ENCODE measurements at places on chromosomes 3 and 15. TPM values are rescaled to one million over a fixed set of nuclear protein-coding genes. Genes with fewer than 3 reads are reported as not detected.

ACOX2 gene
- polyA plus RNA-seq, result 7.3 TPM

SPTSSB gene
- 52.5 TPM for polyA plus RNA-seq

ATP13A5 gene
- polyA plus RNA-seq, result not detected

CCDC12 gene
- polyA plus RNA-seq, result 29.5 TPM

ANKRD63 gene
- polyA plus RNA-seq, result 0.18 TPM

ALDH1L1 gene
- 1.6 TPM for polyA plus RNA-seq

SLCO2A1 gene
- polyA plus RNA-seq, result 2.3 TPM

NBEAL2 gene
- polyA plus RNA-seq, result 47.8 TPM

TMEM40 gene
- polyA plus RNA-seq, result 0.18 TPM

FBLN2 gene
- polyA plus RNA-seq, result 24.2 TPM

GRCh38 chr3:143135150-143135549, 15.6 kb downstream of the CHST2 start:
- DNase-seq, result no peak

DNA sequence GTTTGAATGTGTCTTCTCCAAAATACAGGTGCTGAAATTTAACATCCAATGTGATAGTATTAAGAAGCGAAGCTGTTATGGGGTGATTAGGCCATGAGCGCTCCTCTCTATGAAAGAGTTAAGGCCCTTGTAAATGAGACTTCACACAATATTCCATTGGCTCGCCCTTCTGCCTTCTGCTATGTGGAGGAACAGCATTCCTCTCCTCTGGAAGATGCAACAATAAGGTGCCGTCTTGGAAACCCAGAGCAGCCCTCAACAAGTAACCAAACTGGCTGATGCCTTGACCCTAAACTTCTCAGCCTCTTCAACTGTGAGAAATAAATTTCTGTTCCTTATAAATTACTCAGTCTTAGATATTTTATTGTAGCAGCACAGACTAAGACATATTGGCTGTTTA, 874.6 kb downstream of the ROBO1 start:
- no peak for DNase-seq

DNA sequence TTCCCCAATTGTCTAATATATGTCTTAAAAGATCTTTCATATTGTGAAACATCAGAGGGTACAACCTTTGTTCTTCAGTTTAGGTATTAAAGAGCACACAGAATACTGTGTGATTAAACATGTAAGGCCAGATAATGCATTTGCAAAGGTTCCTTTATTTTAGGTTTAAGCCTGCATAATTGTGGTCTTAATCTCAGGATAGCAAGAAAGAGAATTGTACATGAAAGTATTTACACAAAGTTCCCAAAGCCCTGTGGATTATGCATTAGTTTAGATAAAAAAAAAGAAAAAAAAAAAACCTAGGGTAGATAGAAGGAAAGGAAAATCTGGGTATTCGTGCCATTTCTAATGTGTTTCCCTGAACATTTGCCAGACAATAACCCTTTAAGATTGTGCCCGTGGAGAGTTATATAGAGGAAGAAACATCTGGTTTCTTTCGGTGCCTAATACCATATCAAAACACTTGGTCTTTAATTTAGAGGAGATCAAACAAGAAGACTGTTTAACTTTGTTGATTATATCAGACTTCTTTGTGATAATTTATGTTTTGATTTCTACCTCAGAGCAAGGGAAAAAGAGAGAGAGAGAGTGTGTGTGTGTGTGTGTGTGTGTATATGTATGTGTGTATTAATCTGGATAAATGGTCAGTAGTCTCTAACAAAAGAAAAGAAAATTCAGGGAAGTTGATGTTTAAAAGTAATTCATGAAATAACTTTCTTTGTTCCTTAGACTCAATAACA, 139.6 kb upstream of the CGNL1 start:
- no peak for DNase-seq

- DNase-seq, result no peak
These were observed 23.9 kb downstream of the PLA2G4D start for GRCh38 chr15:42070279-42070975.

GRCh38 chr3:16316396-16316795, 51.4 kb downstream of the OXNAD1 start:
- no peak for DNase-seq

DNA sequence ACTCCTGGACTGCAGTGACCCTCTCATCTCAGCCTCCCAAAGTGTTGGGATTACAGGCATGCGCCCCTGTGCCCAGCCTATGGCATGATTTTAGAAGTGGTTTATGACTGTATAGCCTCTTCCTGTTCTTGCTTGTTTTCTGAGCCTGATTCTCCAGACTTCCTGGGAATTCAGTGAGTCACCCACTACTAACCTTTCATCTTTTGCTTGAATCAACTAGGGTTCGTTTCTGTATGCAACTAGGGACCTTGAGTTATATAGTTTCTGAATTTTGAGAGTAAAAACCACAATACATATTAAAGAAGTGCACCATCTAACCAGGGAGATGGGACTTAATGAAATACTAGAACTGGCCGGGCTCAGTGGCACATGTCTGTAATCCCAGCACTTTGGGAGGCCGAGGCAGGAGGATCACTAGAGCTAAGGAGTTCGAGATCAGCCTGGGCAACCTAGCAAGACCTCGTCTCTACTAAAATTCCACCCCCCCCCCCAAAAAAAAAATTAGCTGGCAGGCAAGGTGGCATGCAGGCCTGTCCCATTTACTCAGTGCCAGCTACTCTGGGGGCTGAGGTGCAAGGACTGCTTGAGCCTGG, 76.0 kb downstream of the ZNF609 start:
- no peak for DNase-seq

GRCh38 chr3:142853270-142854168, 35.4 kb downstream of the PCOLCE2 start:
- DNase-seq, result no peak

DNA sequence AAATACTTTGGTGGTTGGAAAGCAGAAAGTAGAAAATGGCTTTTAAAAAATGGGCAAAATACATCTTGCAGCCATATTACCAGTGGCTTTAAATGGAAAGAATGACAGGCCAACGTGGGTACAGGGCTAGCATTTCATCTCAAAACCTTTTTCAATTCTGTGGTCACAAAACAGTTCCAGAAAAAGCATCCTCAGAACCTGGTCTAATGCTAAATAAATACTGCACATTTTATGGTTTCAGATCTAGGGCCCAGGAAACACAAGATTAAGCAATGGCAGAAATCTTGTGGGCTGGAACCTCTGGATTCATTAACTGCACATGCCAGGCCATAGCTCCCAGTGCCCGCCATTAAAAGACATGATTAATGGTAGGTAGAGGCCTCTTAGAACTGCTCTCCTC, 470.2 kb upstream of the RASGRP1 start:
- no peak for DNase-seq

- no peak for DNase-seq
These were observed 126.7 kb downstream of the TUSC7 start for GRCh38 chr3:116836286-116836685.

- DNase-seq, result no peak
These were observed 264.7 kb downstream of the ZBBX start for GRCh38 chr3:167115331-167115934.

DNA sequence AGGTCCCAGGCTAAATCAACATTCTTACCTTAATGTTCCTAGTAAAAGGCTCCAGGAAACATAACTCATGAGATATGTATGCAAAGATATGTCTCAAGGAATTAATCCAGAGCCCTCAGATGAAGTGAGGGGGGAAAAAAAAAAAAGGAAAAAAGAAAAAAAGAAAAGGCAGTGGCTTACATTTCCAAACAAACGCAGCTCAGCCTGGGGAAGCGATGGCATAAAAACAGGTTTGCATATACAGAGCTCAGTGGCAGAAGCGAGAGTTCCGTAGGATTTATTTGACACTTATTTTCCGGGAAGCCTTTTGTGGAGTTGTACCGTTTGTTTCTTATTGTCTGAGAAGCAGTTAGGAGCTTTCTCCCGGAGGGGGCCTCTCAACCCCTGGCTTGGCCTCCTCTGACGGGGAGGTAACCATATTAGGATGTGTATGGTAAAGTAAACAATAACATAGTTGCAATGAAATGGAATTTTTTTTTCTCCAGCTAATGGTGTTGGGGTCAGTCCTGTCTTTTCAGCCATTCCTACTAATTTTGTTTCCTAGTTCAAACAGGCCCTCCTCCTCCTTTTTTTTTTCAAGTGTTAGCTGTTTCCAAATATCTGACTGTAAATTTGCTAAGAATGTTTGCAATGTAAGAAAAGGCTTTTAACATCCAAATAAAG, 338.6 kb downstream of the FOXP1 start:
- DNase-seq, result no peak

GRCh38 chr3:190132371-190132770, 11.7 kb upstream of the P3H2 start:
- no peak for DNase-seq
